Jurkat, Clone E6-1 (cell line): ENCODE measurements at places on chromosomes 4 and X.
A peak's percentile ranks its signal among the peaks of the same experiment; 100 is the strongest.

- no peak for DNase-seq
Observed at GRCh38 chr4:92120810-92121498, 182.8 kb upstream of the GRID2 start.

GRCh38 chr4:122716825-122717448 lies 15.6 kb upstream of the BBS12 start:
- DNase-seq: peak; percentile 74

GRCh38 chr4:104073229-104073628 lies 353.4 kb upstream of the TACR3 start:
- no peak for DNase-seq

- DNase-seq: no peak
Observed at GRCh38 chr4:40289366-40290188, 45.6 kb upstream of the CHRNA9 start.

DNA sequence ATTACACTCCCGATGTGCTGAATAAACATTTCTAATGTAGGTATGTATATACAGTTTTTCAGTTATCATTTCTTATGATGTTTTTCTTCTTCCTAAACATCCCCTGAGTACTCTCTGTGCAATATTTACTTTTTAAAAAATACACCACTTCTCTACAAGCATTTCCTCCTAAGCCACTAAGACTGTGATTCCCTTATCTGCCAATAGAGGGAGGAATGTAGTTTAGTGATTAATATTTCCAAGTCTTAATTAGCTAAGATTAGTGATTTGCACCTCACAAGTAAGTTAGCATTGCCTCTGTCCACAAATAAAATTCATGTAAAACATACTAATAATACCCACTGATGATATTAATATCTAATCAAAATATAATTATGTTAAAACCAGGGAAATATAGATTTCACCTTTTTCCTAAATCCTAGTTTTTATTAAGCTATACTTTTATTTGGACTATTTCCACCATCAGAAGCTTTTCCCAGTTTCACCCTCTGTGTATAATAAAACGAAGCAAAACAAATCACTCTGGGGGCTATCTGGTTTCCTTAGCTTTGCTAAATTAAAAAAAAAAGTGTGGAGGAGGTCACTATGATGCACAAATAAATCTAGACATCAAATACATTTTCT lies 909.1 kb downstream of the FAT4 start:
- DNase-seq: peak; percentile 18

DNA sequence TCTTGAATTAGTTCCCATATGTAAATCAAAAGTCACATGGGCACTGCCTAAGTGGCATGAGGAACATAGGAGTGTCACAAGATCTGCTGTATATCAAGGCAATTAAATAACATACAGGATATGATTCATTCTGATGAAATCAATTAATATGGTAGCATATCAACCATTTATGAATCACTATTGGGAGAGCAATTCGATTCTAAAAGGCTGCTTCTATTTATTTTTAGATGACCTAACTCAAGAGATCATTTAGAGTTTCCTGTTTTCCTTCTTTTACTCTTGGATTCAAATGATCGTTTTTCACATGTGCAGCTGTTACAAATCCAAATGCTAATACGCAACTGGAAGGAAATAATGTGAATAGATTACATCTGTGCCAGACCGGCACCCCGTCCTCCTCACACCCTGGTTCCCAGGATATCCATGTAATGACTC lies 81.9 kb downstream of the HCCS start:
- no peak for DNase-seq

GRCh38 chrX:43211570-43211969 lies 433.6 kb upstream of the PPP1R2C start:
- no peak for DNase-seq

DNA sequence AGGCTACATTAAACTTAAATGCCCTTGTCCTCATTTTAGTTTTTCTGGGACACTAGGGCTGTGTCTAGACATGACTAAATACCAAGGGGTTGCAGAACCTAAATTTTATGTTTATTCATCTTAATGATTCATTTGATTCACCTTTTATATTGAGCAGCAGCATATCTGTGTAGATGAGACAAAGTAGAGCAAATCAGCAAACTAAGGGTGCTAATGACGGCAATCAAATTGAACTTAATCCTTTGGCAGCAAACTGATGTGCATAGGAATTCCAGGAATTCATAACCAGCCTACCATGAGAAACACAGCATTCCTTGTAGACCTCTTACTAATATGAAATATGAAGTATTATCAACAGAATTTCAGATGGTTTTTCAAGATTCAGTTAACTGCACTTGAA lies 25.1 kb downstream of the EPHA5 start:
- DNase-seq: no peak

DNA sequence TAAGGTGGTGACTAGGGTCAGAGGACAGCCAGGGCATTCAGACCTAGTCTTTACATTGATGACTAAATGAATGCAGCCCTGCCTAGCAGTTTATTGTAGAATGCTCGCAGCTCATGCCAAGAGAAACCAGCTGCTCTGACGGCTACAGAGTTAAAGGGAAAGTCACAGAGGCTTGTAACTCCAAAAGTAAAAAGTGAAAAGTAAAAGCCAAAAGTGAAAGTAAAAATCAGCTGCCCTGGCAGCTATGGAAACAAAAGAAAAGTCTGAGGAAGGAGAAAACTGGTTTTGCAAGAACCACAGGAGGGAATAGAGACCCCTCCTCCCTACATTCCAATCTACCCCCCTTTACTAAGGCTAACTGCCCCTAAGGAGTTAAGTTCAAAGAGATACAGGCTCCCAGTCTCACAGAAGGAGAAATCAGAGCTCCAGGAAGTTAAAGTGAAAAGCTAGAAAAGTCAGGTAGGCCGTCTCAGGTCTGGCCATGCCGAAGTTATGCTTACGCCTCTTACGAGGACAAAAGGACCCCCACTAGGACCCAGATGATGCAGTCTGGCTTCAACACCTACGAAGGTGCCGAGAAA lies 6.0 kb downstream of the GAGE10 start:
- DNase-seq: no peak

- no peak for DNase-seq
Observed at GRCh38 chr4:110278127-110278526, 79.7 kb upstream of the ELOVL6 start.

DNA sequence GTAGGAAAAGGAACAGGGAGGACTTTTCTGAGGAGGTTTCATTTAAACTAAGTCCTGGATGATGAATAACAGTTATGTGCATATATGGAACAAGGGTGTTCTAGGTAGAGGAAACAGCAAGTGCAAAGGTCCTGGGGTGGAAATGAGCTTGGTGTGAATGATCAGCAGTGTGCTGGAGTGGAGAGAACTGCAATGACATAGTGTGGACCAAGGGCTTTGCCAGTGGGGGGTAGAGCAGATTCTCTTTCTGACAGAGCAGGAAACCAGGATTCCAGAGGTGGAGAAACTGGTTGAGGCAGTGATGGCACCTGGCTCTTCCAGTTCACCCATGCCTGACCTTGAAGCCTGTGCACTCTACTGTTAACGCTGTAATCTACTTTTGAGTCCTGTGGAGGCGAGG lies 1.7 kb downstream of the PPP1R3F start:
- no peak for DNase-seq

- no peak for DNase-seq
Observed at GRCh38 chr4:14842964-14843630, 159.2 kb upstream of the CPEB2 start.

DNA sequence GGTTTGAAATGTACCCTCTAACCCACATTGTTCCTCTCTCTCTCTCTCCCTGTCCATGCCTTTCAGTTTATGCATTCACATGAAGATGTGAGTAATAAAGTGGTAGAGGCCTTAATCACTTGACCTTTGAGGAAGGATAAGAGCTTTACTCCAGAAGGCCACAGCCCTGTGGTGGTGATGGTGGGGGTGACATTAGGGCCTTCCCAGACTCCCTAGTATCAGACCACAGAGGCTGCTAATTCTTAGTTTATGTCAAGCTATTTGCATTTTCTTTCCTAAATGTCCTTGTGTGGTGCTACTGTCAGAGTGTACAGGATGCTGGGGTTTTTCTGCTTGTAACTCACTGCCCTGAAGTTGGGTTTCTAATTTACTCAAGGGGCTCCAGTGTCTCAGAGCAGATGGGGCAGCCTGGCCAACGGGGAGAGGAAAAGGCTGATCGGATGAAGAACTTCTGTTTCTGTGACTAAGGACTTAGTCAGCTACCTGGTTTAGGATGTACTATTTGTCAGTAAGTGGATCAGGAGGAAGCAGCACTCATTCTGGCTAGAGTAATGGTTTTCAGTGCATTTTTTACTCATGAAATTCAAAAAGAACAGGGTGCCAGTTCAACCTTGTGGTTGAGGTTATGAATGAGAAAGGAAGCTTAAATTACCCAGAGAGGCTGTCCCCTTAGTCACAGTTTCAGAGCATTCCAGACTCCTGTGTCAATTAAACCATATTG lies 509.6 kb upstream of the DIPK2B start:
- no peak for DNase-seq

DNA sequence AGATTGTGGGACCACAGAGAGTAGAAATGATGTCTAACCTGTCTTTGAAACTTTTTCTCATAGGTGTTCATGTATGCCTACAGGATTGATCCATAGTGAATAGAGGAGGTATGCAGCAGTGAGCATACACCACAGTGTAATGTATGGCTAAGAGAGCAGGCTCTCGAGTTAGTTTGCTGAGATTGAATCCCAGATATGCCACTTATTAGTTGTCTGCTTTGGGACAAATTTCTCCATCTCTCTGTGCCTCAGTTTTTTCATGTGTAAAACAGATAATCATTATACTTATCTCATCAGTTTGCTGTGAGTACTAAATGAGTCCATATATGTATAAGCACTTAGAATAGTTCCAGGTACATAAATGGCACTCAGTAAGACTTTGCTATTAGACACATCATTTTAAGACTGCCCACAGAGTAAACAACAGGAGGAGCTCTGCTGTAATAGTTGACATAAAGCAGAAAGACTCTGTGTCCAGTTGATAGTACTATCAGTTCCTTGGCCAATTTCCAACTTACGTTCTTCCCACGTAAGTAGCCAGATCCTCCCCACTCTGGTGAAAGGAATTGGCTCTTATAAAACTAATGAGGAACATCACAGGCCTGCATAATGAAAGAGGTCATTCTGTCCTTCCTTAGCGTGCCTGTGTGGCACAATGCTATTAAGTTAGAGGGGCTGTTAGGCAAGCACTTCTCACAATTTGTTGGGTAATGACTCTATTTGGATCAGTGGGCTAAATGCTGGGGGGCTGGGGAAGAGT lies 20.7 kb upstream of the RNF150 start:
- no peak for DNase-seq

GRCh38 chr4:123699880-123700771 lies 303.5 kb downstream of the SPRY1 start:
- no peak for DNase-seq

- no peak for DNase-seq
Observed at GRCh38 chr4:109046471-109047201, 255.8 kb downstream of the COL25A1 start.

DNA sequence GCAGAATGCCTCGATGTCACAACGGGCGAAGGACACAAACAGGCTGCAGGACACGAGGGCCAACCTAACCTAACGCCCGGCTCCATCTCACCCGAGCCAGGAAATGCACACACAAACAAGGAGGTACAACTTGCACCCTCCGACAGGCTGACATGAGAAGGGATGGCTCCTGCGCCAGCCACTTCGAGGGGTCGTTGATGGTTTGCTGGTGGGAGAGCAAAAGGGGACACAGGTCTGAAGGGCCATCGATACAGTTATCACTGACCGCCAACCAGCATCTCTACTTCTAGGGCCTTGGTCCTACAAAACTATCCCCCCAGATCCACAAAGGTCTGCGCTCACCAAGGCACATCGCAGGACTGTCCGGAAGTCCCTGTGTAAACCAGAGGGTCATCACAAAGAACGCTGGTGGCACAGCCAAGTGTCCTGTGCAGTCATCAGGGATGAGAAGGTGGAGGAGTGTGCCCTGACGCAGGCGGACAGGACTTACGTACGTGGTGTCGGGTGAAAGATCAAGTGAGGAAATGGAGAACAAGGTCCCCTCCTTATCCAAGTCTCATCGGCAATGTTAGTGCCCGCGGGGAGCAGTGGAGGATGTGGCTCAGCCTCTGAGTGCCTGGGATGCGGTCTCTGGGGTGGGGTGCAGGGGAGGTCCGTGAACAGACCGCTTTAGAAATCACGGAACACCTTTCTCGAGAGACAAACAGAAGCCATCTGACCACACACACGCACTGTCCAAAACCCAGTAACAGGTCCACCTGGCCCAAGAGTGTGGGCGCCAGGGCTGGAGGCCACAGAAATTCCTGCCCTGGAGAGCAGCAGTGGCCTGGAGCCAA lies 7.0 kb downstream of the MXD4 start:
- DNase-seq: no peak

GRCh38 chrX:19790829-19791228 lies 96.6 kb downstream of the SH3KBP1 start:
- no peak for DNase-seq

GRCh38 chrX:15816438-15816809 lies 26.1 kb downstream of the ZRSR2 start:
- DNase-seq: no peak

GRCh38 chrX:132834741-132835140 lies 123.7 kb downstream of the HS6ST2 start:
- no peak for DNase-seq

DNA sequence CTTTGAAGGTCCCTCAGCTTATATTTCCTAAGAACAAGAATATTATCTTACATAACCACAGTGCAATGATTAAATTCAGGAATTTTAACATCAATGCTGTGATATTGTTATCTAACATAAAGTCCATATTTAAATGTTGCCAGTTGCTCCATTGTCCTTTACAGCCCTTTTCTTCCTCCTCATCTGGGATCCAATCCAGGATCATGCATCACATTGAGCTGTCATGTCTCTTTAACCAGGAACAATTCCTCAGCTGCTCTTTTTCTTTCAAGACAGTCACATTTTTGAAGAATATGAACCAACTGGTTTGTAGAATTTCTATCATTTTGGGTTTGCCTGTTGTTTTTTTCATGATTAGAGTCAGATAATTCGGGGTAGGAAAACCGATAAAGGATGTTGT lies 12.0 kb downstream of the TMSB4X start:
- no peak for DNase-seq

DNA sequence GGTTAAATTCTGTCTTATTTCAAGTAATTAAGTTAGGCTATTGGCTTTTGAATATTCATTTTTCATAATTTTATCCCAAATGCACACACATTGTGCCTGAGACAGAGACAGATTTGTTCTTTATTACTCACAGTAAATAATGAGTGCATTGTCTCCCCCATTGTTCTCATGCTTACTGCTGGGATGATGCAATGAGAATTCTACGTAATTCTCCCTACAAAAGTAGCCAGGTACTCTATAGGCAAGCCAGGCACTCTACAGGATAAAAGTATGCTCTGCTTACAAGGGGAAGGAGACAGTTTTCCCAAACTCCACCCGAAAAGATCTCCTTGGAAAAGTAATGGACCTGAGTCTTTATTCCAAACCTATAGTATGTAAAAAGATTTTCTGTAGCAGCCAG lies 1890.7 kb upstream of the PCDH10 start:
- DNase-seq: no peak

DNA sequence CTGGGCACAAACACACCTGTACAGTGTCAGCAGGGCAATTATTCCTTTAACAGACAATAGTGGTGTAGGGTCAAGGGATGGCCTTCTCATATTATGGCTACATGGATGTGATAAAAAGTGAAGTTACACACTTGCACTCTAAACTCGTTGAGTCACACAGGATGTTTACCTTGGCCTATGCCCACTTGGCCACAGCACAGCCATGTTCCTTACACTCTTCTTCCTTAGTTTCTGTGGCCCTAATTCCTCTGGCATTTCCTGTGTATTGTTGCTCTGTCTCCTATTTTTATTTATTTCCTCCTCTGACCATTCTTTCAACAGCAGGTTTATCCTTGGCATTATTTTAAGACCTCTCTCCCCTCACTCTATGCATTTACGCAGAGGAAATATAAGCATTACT lies 86.8 kb upstream of the NPFFR2 start:
- DNase-seq: no peak
